ENCODE measurements at places on chromosomes 5 and 9.
A peak's percentile ranks its signal among the peaks of the same experiment; 100 is the strongest.

GRCh38 chr9:127183814-127184582, 61.6 kb upstream of the ANGPTL2 start:
- no peak for DNase-seq

DNA sequence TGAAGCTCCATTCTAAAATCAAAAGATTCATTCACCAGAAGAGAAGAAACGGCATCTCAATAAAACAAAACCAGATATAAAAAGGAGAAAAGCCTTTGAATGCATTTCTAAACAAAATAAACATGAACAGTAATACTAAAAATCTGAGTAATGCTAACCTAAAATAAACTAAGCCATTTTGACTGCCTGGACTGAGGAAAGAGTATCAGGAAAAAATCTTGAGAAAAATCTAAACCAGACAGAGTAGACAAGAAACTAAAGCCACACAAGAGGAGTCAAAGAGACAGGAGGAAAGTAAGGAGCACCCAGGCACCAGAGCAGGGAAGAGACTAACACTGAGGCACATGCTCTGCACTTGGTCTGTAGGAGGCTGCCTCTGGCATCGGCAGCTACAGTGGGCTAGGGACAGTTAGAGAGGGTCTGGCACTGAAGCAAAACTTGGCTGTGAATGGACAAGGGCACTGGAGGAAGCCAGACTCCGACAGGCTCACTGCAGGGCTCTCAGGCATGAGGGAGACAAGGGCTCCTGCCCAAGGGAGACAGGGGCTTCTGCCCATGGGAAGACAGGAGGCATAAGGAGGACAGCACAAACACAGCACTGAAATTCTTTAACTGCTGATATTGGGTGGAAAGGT, 50.2 kb downstream of the DROSHA start:
- DNase-seq = no peak

- no peak for DNase-seq
Measured at GRCh38 chr9:98781588-98782383, 14.6 kb downstream of the ANKS6 start.

DNA sequence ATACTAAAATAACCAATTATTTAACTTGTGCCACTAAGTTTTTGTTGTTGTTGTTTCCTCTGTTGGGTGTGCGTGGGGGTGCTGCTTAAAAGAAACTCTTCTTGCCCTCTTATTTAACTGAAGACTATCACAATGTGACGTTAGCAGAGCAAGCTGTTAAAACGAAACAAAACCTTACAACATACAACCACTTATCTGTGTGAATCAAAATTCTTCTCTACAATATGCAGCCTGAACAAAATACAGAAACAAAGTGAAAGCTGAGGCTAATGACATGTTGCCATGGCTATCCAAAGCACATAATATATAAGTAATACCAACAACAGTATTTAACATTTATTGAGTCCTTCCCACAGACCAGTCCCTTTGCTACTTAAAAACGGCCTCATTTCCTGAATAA, 291.0 kb downstream of the FBXL17 start:
- no peak for DNase-seq

DNA sequence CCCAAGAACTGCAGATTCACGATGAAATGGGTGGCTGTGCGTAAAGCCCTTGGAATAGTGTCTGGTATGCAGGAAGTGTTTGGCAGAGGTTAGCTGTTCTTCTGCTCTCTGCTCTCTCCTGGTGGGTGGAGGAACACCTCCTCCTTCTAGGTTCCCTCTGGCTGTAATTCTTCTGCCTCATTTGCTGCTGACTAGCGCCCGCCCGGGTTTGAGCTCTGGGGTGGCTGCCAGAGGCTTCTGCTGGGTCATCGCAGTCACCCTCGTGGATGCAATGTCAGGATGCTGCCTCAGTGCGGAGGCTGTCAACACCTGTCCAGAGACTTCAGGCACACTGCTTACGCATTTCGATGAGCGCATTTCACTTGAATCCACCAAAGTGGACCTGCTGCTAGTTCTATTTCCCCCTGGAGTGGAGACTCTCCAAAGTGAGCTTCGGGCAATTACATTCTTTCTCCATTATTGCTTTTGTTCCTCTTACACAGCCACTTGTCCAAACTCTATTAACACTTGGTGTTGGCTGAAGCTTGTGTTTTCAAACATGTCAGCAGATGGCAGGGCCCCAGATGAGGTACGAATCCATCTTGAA, 11.7 kb downstream of the DOCK2 start:
- no peak for DNase-seq

- DNase-seq = no peak
Measured at GRCh38 chr5:45779874-45780671, 83.9 kb upstream of the HCN1 start.

DNA sequence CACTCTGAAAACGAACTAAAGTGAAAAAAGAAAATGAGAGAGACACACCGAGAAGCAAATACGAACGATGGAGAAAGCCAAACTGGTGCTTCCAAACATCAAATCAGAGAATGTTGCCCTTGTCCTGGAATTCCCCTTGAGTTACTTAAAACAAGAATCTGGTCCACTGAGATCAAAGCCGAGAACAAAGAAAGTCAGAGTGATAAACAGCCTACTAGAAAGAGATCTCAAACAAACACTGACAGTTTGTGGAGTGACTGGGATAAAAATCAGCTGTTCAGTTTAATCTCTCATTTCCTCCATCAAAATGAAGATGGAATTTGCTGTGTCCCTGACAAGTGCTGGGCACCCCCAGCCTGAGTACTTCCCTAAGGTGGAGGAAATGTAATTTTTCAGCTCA, 582.6 kb downstream of the NR2F1-AS1 start:
- no peak for DNase-seq

DNA sequence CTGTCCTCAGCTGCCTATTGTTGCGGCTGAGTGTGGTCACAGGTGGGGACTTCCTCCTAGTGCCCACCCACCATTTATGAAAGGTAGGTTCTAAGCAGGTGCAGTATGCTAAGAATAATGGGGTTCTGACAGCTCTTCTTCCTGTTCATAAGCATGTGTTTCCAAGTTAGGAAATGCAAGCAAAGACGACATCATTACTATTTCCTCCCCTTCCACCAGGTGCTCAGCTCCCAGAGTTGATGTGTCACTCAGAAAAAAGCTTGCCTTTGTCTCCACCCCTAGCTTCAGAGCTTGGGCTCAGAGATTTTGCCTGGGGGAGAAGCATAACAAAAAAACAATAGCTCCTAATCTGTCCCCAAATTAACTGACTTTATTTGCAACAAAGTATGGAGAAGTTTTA, 1076.7 kb downstream of the NR2F1-AS1 start:
- no peak for DNase-seq

- peak; percentile 48 for DNase-seq
Measured at GRCh38 chr5:39040875-39041274, 33.3 kb downstream of the RICTOR start.

- DNase-seq = peak; percentile 7
Measured at GRCh38 chr5:174056064-174056847, 10.8 kb downstream of the NSG2 start.

- no peak for DNase-seq
Measured at GRCh38 chr5:113047733-113048652, 71.4 kb downstream of the DCP2 start.

- no peak for DNase-seq
Measured at GRCh38 chr9:129561594-129562281, 59.2 kb downstream of the C9orf50 start.

- DNase-seq = no peak
Measured at GRCh38 chr5:337563-338130, 16.1 kb downstream of the AHRR start.

DNA sequence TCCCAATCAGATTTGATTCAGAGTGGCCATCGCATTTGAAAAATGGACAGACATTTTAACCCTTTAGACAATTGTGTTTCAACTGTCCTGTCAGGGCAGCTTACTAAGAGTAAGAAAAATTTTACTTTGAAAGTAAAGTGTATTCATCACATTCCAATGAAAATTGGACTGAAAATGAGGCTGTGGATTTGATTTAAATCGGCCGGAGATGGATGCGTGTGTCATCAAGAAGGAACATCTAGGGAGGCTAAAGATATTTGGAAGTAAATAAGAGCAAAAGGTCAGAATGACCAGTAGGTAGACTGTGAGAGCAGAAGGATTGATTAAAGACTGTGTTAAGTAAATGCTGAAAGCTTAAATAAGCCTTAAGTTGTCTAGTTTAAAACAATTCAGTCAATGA, 1.5 kb downstream of the ZCCHC7 start:
- DNase-seq = no peak
